Right ventricle myocardium inferior (tissue), 1 donor: ENCODE measurements at places on chromosomes 1 and 21. TPM values are rescaled to one million over a fixed set of nuclear protein-coding genes. Genes with fewer than 3 reads are reported as not detected.

The C1orf174 gene
- 14.1 TPM for total RNA-seq

The XKR8 gene
- total RNA-seq, result 6.2 TPM

The LRRIQ3 gene
- total RNA-seq, result 0.49 TPM

The WDR47 gene
- total RNA-seq, result 14.6 TPM

The CR1L gene
- total RNA-seq, result not detected

The TTLL7 gene
- 3.7 TPM for total RNA-seq

The FAM78B gene
- total RNA-seq, result 3.4 TPM

The GBP3 gene
- 9.3 TPM for total RNA-seq

The DDAH1 gene
- total RNA-seq, result 8.3 TPM

The TNNI3K gene
- 83.9 TPM for total RNA-seq

The PMF1 gene
- 68.6 TPM for total RNA-seq

The CGN gene
- 0.22 TPM for total RNA-seq

The LCE1E gene
- total RNA-seq, result not detected

The VPS72 gene
- total RNA-seq, result 47.1 TPM

The LMOD1 gene
- 10.8 TPM for total RNA-seq

The RIPPLY3 gene
- total RNA-seq, result not detected

The TTC39A gene
- 22.7 TPM for total RNA-seq

The TFF2 gene
- not detected for total RNA-seq

The LRRC8D gene
- 6.2 TPM for total RNA-seq

The SEC16B gene
- 1.5 TPM for total RNA-seq

The WDR64 gene
- total RNA-seq, result not detected

The ELF3 gene
- 0.54 TPM for total RNA-seq

The CD1E gene
- total RNA-seq, result not detected

The BARHL2 gene
- not detected for total RNA-seq

The DMBX1 gene
- total RNA-seq, result not detected

The CYP4Z1 gene
- 0.97 TPM for total RNA-seq

The HCRTR1 gene
- 0.49 TPM for total RNA-seq

The ZBTB17 gene
- 23.4 TPM for total RNA-seq

The GRIK1 gene
- not detected for total RNA-seq

The TNN gene
- 0.08 TPM for total RNA-seq

The FOXD3 gene
- 0.19 TPM for total RNA-seq

The MT1HL1 gene
- total RNA-seq, result not detected

The KCNE1 gene
- 5.5 TPM for total RNA-seq

The GTF2B gene
- 12.4 TPM for total RNA-seq
